ENCODE measurements at places on chromosomes 7 and 10. TPM values are rescaled to one million over a fixed set of nuclear protein-coding genes. Genes with fewer than 3 reads are reported as not detected.

ARL3 gene
- total RNA-seq: 17.4 TPM

LIPF gene
- not detected for total RNA-seq

- DNase-seq: no peak
Observed at GRCh38 chr7:77698042-77698625, 1.9 kb downstream of the RSBN1L start.

DNA sequence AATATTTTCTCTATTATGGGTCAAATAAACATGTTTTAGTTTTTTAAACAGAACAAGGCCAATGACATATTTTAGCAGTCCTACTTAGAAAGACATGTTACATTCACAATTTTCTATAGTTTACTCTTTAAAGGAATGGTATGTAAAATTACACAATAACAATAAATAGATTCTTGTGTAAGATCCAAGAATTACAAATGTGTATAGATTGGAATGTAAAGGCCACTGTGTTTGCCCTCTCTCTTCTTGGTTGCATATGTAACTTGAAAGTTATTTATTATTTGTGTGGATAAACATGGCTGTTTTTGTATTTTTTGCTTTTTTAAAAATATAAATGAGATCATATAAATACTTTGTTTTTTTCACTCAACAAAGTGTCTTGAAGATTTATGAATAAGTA lies 979.3 kb upstream of the CELF2 start:
- no peak for DNase-seq

DNA sequence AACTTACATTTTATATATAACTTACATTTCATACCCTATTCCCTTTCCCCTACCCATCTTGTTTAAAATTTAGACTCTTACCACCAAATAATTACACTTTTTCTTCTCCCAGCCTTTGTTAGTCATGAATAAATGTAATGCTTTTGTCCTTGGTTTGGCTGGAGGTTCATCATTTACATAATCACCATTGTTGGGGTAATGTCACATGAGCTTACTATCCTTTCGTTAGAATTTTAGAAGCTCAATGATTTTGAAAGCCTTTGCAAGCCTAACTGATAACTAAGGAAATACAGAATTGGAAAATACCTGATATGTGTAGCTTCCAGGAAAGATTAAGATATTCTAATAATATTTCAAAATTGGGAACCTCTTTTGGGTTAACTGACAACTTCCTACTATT lies 171.7 kb downstream of the PLXDC2 start:
- DNase-seq: no peak

- no peak for DNase-seq
Observed at GRCh38 chr7:38138171-38138570, 39.9 kb upstream of the STARD3NL start.

DNA sequence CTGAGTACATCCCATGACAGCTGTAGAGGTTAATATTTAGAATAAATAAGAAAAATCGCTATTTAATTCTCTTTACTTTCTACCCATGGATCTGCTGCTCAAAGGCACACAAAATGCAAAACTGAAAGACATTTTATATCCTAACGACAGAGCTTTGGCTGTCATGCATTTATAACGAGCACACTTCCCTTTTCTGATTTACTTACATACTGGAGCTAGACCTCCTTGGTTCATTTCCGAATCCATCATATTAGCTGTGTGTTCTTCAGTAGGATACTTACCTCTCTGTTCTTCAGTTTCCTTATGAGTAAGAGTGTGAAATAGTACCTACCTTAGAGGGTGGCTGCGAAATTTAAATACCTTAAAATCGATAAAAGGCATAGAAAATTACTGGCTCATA lies 10.9 kb downstream of the CALCR start:
- DNase-seq: no peak

DNA sequence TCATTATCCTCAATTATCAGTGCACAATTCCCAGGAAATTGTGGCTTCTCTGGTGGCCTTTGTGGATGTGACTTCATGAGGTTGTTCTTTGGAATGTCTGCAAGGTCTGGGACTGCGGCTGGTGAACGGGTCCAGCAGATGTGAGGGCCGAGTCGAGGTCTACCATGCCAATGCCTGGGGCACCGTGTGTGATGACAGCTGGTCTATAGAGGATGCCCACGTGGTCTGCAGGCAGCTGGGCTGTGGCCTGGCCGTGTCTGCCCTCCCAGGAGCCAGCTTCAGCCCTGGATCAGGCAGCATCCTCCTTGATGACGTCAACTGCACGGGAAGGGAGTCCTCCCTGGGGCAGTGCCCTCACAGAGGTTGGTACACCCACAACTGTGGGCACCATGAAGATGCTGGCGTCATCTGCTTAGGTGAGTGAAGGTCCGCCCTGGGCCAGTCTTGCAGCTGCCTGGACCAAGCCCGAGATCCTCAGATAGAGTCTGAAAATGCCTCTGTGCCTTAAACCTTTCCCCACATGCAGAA lies 46.9 kb downstream of the CUZD1 start:
- DNase-seq: no peak

- DNase-seq: no peak
Observed at GRCh38 chr7:85175217-85175616, 11.6 kb downstream of the SEMA3D start.

GRCh38 chr10:132341017-132341416 lies 9.0 kb downstream of the LRRC27 start:
- no peak for DNase-seq

Measured in sciatic nerve (tissue), 2 donors.